ENCODE measurements at places on chromosomes 4 and X. TPM values are rescaled to one million over a fixed set of nuclear protein-coding genes. Genes with fewer than 3 reads are reported as not detected.

The BRS3 gene
- 0.11 TPM for polyA plus RNA-seq

DNA sequence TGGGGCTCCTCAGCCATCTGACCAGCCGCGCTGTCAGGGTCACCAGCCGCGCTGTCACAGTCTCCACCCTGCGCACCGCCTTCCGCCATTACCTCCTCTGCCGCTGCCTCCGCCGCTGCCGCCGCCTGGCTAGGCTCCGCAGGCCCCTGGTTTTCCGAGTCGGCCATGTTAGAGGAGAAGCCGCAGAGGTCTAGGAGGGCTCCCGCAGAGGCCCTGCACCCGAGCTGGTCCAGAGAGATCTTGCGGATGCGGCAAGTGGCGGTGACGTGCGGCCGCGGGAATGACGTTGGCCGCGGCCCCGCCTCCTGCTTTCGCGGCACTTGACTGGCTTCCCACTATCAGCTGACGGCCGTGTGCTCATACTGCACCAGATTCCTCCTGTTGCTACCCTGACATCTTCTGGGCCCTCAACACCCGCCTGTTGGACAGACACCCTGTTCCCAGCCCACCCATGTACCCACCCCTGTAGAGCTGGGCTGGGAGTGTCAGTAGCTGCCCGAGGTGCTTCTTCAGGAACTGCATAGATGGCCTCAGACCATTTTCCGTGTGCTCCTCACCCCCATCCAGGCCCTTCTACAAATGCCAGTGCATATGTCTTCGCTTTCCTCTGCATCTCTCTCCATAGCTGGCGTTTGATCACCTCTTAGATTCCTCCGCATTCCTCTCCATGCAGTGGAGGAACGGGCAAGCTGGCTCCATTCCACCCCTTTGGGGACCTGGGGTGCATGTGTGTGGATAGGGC lies at the start of gene NAP1L5:
Gene NAP1L5, minus strand, starts transcription at position 242 of the 742 bp plus-strand sequence. Its CDS starts 75 bp downstream, at position 167.
- peak; percentile 85 for DNase-seq

DNA sequence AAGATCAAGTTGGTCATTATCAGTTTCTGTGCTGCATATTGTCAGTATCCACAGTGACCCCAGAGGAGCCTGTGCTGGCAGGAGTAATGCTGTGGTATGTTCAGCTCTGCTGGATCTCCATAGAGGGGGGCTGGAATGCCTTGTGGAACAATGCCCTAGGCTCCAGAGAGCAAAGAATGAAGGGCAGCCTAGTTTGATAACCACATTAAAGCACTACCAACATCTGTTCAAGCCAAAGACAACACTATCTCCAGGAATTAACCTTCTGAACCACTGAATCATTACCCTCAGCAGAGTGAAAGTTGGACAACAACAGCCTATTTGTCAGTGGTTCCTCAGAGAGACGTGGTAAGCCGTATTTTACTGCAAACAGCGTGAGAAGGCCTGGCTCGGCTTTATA lies 192.3 kb upstream of the CXorf66 start:
- no peak for DNase-seq

The C4orf36 gene
- polyA plus RNA-seq, result 0.83 TPM

The OPRPN gene
- polyA plus RNA-seq, result not detected

DNA sequence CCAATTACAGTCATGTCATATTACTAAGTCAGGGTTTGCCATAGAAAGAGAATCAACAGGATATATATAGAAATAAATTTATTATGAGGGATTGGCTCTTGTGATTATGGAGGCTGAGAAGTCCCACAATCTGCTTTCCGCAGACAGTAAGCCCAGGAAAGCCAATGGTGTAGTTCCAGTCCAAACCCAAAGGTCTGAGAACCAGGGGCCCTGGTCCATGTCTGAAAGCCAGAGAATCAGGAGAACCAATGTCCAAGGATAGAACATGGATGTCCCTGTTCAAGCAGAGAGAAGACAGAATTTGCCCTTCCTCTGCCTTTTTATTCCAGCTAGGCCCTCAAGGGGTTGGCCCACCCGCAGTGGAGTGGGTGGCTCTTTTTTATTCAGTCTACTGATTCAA lies 25.6 kb downstream of the FABP2 start:
- no peak for DNase-seq

DNA sequence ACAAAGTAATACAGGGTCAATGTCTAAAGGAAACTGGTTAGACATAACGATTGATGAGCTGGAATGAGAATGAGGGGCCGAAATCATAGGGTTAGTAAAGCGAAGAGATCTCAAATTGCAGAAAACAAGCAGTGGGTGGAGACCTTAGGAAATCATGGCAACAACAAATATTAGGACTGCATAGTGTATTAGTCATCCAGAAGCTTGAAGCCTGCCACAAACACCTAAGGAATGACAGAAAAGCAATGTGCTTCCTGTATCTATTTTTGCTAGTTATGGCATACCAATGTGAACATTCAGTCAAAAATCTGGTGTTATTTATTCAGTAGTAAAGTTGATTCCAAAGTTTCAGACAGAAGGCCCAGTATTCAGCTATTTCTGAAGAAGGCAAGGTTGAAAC lies 410.9 kb upstream of the CT83 start:
- no peak for DNase-seq

DNA sequence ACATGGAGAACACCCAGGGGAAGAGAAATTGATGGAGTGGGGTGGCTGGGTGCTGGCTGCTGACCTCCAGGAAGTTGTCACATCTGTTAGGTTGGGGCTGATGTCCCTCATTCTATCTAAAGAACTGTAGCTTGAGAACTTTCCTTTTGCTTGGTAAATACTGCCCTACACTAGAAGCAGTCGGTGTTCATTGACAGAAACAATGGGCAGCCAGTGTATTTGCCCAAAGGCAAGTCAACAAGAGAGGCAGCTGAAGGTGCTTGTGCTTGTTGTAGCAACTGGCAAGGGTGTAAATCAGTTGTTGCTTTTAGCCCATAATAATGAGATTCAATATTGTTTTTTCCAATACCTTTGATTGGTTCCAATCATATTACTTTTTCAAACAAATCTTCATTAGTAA lies 956 bp downstream of the TMEM154 start:
- DNase-seq, result no peak

The NWD2 gene
- polyA plus RNA-seq, result not detected

GRCh38 chr4:130659320-130659719 lies 1563.4 kb downstream of the C4orf33 start:
- no peak for DNase-seq

The HS3ST1 gene
- 0.19 TPM for polyA plus RNA-seq

GRCh38 chr4:154732669-154733068 lies 11.1 kb upstream of the LRAT start:
- no peak for DNase-seq

The IRAK1 gene
- polyA plus RNA-seq, result 31.1 TPM

DNA sequence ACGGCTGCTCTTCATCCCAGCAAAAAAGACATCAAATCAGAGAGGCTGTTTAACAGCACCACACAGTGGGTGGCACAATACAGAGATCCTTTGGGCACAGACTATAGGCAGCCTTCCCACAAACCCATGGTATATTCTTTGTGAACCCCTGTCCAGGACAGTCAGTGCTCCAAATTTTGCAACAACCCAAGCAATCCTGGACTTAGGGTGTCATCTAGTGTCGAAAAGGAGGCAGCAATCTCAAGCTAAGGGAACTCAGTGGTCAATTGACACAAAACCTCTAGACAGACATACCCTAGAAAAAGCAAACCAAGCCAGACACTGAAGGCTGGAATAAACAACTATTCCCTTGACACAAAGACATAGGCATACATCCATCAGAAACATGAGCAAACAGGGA lies 137.4 kb downstream of the BMP15 start:
- DNase-seq, result no peak

DNA sequence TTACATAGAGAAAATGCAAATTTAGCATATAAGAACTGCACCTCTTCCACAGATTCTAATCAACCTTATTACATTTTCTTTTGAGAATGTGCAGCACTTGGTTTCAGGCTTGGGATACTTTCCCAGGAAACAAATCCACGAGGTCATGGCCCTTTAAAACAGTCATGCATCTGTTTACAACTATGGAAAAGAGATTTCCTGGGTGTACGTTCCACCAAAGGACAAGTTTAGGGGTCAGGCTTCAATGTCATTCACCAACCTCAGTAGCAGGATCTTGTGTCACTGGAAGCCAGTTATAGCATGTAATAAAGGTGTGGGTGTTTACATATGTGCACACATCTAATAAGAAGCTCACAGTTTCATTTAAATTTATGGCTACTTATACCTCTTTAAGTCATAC lies 30.7 kb downstream of the EREG start:
- no peak for DNase-seq

- DNase-seq, result no peak
These were observed 97.3 kb downstream of the GEMIN8 start for GRCh38 chrX:13932416-13932815.

The NPY5R gene
- 19.1 TPM for polyA plus RNA-seq

The ETDA gene
- polyA plus RNA-seq, result not detected

Measured in cardiac muscle cell (in vitro differentiated cells and primary cell).